ENCODE measurements at places on chromosomes 13 and 19.

GRCh38 chr13:98549006-98549727 is 27.7 kb downstream of the STK24 start:
- H3K36me3 ChIP-seq: no peaks in the 10 kb centered on the region
- no peak overlapping the region for H3K4me3 ChIP-seq
- no peak overlapping the region for H3K27ac ChIP-seq
- H3K27me3 ChIP-seq: no peaks in the 10 kb centered on the region
- no peak for DNase-seq

DNA sequence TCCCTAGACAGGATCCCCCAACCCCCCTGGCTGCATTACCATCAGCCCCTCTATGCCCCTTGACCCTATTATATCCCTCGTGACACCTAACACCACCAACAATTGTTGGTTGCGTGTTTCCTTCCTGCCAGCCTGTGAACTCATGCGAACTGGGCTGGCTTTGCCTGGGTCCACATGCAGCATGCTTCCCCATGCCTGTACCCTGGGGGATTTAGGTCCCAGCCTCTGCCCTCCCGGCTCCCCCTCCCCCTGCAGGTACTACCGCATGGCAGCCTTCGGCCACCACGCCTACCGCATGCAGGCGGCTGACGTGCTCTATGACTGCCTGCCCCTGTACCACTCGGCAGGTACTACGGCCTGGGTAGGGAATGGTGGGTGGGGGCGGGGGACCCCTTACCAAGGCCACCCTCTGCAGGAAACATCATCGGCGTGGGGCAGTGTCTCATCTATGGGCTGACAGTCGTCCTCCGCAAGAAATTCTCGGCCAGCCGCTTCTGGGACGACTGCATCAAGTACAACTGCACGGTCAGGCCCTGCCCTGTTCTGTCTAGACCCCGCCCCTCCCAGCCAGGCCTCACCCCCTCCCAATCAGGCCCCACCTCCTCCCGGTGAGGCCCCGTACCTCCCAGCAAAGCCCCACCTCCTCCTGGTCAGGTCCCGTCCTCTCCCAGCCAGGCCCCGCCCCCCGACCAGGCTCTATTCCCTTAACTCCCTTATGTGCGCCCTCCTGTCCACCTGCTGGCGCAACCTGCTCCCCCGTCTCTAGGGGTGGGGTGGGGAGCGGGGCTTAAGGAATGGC is 18.5 kb downstream of the SLC27A1 start:
- H3K27me3 ChIP-seq: no peaks in the 10 kb centered on the region
- H3K4me3 ChIP-seq: peak overlapping the region; percentile 56
- DNase-seq: no peak
- H3K27ac ChIP-seq: no peak overlapping the region
- H3K4me1 ChIP-seq: peaks cover 6% of the 10 kb centered on the region

- H3K36me3 ChIP-seq: no peaks in the 10 kb centered on the region
- no peaks in the 10 kb centered on the region for H3K27me3 ChIP-seq
- DNase-seq: no peak
- no peaks in the 10 kb centered on the region for H3K4me1 ChIP-seq
- no peak overlapping the region for H3K4me3 ChIP-seq
Measured at GRCh38 chr13:97215325-97215724, 6.8 kb upstream of the MBNL2 start.

- H3K4me1 ChIP-seq: peaks cover 2% of the 10 kb centered on the region
- H3K36me3 ChIP-seq: no peaks in the 10 kb centered on the region
- no peaks in the 10 kb centered on the region for H3K27me3 ChIP-seq
- no peak overlapping the region for H3K27ac ChIP-seq
- no peak overlapping the region for H3K4me3 ChIP-seq
- DNase-seq: no peak
Measured at GRCh38 chr13:59374691-59375090, 789.0 kb downstream of the DIAPH3 start.

GRCh38 chr13:112452380-112453206 is 76.4 kb downstream of the SPACA7 start:
- no peak for DNase-seq
- H3K4me1 ChIP-seq: peaks cover 1% of the 10 kb centered on the region
- no peaks in the 10 kb centered on the region for H3K36me3 ChIP-seq
- H3K4me3 ChIP-seq: no peak overlapping the region
- H3K27ac ChIP-seq: no peak overlapping the region

DNA sequence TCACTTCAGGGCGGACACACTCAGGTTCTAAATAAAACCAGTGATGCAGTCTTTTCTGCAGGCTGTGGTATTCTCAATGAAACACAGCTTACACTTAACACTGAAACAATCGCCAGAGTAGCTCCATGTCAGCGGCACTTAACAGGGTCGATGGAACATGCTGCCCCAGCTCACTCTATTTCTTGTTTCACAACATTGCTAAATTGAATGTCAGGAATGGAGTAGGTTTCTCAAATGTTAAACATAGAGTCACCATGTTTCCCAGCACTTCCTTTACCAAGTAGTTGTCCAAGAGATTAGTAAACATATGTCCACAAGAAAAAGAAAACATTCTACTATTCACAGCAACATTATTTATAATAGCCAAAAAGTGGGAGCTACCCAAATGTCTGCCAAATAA is 306.9 kb downstream of the SLITRK6 start:
- no peaks in the 10 kb centered on the region for H3K27me3 ChIP-seq
- no peak overlapping the region for H3K4me3 ChIP-seq
- H3K4me1 ChIP-seq: no peaks in the 10 kb centered on the region
- no peaks in the 10 kb centered on the region for H3K36me3 ChIP-seq

- no peak for DNase-seq
- H3K4me1 ChIP-seq: no peaks in the 10 kb centered on the region
- no peak overlapping the region for H3K4me3 ChIP-seq
- H3K27ac ChIP-seq: no peak overlapping the region
- no peaks in the 10 kb centered on the region for H3K27me3 ChIP-seq
Measured at GRCh38 chr13:21009036-21009435, 52.4 kb downstream of the LATS2 start.

GRCh38 chr19:46349311-46349993 is 2.6 kb downstream of the PPP5C start:
- H3K27me3 ChIP-seq: no peaks in the 10 kb centered on the region
- no peak overlapping the region for H3K27ac ChIP-seq
- 0 out of 2 replicates have a peak, but pooled peaks cover 2% of the 10 kb centered on the region for H3K4me1 ChIP-seq
- peaks cover 9% of the 10 kb centered on the region for H3K36me3 ChIP-seq

GRCh38 chr13:101018720-101019119 is 344.1 kb upstream of the TMTC4 start:
- no peaks in the 10 kb centered on the region for H3K36me3 ChIP-seq
- no peaks in the 10 kb centered on the region for H3K4me1 ChIP-seq
- no peak for DNase-seq
- no peak overlapping the region for H3K27ac ChIP-seq
- H3K27me3 ChIP-seq: no peaks in the 10 kb centered on the region

- no peaks in the 10 kb centered on the region for H3K4me1 ChIP-seq
- no peak for DNase-seq
- no peak overlapping the region for H3K4me3 ChIP-seq
- H3K27me3 ChIP-seq: no peaks in the 10 kb centered on the region
- H3K27ac ChIP-seq: no peak overlapping the region
Measured at GRCh38 chr13:44806826-44807225, 182.4 kb downstream of the NUFIP1 start.

- H3K36me3 ChIP-seq: no peaks in the 10 kb centered on the region
- H3K27me3 ChIP-seq: no peaks in the 10 kb centered on the region
- H3K27ac ChIP-seq: no peak overlapping the region
- no peaks in the 10 kb centered on the region for H3K4me1 ChIP-seq
- H3K4me3 ChIP-seq: no peak overlapping the region
- no peak for DNase-seq
Measured at GRCh38 chr13:49369866-49370265, 74.0 kb downstream of the CAB39L start.

GRCh38 chr19:42403586-42403985 is 13.5 kb upstream of the CNFN start:
- DNase-seq: no peak
- no peak overlapping the region for H3K4me3 ChIP-seq
- H3K27me3 ChIP-seq: no peaks in the 10 kb centered on the region
- H3K27ac ChIP-seq: no peak overlapping the region

DNA sequence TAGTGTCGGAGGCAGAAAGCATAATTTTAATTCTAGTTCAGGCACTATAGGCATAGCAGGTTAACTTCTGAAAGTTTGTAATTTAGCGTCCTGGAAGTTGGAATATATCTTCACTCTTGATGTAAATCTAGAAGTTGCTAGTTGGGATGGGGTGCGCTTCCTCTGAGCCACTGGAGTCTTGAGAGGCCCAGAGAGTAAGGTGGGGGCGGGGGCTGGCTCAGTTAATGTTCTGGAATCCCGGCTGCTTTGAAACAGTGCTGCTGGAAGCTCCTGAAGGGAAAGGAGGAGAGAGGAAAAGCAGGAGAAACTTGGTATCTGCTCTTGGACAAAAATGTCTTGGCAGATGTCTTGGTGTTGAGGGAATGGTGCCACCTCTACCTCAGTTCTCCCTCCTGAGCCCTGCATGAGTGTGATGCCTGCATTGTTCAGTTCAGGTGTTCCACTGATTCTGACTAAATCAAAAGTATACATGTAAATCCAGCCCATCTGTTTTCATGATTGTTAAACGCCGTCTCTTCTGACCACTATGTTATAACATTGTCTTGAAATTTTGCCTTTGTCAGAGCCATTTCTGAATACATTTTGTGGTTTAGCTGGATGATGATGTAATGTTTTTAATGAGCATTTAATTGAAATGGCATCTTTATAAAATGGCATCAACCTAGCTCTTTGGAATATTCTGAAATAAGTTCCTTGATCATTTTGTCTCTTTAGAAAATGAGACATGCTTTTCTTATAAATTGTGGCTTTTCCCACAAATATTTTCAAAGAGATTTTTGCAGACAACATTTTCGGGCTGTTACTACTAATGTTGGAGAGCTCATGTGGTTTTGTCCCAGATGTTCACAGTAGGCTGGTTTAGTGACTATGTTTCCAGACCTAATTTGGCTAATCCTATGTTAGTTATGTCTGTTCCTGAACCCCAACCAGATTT is 202.7 kb downstream of the SHISA2 start:
- H3K4me3 ChIP-seq: no peak overlapping the region
- no peak for DNase-seq
- peaks cover 5% of the 10 kb centered on the region for H3K4me1 ChIP-seq
- H3K27ac ChIP-seq: no peak overlapping the region
- no peaks in the 10 kb centered on the region for H3K36me3 ChIP-seq
- no peaks in the 10 kb centered on the region for H3K27me3 ChIP-seq

DNA sequence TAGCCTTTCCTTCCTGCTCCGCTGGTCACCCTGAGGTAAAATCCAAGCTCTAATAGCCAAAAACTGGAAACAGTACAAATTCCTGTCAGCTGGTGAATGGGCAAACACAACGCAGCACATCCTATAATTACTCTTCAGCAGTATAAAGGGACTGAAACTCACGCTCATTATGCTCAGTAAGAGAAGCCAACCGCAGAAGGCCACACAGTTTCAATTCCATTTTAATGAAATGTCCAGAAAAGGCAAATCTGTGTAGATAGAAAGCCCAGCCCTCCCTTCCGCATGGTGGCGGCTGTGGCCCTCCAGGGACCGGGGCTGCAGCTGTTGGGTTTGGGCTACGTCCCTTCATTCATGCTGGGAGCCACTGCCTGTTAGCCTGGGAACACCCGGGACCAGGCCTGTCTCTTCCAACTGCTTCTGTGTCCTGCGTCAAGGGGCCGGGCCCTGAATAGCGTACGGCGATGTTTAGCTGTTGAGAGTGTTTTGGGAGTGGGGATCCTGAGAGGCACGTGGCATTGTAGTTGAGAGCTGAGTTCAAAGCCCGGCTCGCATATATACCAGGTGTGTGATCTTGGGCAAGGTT is 23.5 kb downstream of the NKPD1 start:
- no peak overlapping the region for H3K4me3 ChIP-seq
- H3K27me3 ChIP-seq: no peaks in the 10 kb centered on the region

DNA sequence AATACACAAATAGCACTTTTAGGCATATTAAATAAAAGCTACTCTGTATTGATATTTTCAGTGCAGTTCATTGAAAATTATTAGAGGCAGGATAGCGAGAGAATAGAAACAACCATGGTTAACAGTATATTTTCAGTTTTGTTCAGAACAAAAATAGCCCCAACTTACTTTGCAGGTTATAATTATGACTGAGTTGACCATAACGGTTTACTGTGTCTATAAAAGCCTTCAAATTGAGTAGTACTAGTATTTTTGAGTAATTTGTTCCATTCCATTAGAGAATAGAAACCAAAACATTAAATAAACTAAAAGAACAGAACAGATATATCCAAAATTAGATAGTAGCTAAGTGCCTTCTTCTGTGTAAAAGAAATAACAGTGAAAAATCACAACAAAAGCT is 1108.4 kb upstream of the PCDH20 start:
- H3K4me1 ChIP-seq: no peaks in the 10 kb centered on the region
- DNase-seq: no peak
- H3K4me3 ChIP-seq: no peak overlapping the region
- no peaks in the 10 kb centered on the region for H3K36me3 ChIP-seq
